ENCODE measurements at places on chromosomes 2 and 18.

DNA sequence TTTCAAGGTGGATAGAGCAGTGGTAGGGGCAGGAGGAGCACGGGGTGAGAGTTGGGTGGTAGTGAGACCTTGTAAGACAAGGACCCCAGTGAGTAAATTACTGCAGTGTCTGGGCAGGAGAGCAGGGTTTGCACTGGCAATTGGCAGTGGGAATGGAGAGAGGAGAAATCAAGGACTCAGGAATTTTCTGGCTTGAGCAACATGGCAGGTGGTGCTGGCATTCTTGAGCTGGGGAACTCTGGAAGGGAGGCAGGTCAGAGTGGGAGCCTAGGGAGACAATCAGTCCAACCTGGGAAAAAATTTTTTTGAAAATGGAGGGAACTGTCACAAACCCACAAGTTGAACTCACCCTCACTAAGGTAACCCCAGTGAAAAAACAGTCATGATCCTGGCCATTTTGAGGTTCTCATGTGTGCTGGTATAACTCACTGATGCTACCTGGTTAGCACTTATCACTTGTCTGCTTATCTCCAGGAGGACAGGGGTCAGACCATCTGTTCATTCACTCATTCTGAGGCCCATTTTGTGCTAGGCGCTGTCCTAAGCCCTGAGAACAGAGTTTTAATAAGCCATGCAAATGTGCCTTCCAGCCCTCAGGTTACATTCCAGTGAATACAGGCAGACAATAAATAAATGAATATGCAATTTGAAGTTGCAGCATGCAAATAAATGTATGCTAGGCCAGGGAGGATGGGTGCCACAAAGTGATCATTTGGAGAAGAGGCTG is 92.2 kb upstream of the SEC11C start:
- DNase-seq, result no peak

DNA sequence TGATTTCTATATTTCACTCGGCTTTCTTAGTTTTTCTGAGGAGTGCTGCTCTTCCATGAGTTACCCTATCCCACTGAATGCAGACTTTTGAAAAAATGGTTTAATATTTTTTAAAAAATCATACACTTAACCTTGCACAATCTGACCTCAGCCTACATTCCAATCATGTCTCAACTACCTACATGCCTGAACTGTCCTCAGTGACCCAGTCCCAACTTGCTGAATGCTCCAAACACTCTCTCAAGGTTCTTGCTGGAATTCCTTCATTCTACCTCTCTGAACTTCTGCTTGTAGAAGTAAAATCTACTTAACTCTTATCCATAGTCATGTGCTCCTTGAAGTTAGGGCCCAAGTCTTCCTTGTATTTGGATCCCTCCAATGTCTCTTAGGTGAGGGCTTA is 181.6 kb downstream of the XIRP2 start:
- no peak for DNase-seq

GRCh38 chr2:47056374-47056773 is 98.7 kb downstream of the STPG4 start:
- DNase-seq, result no peak

- no peak for DNase-seq
Observed at GRCh38 chr2:206851521-206851920, 86.1 kb downstream of the FASTKD2 start.

Measured in stimulated activated CD8-positive, alpha-beta memory T cell treated with anti-CD3 and anti-CD28 coated beads, Interleukin-7, amount 100 ng/mL, for 24 hours (primary cell).